ENCODE measurements at places on chromosomes 6 and 20.

- DNase-seq, result no peak
Observed at GRCh38 chr6:114304304-114304887, 38.4 kb downstream of the HS3ST5 start.

GRCh38 chr6:79137671-79138070, 59.6 kb upstream of the PHIP start:
- DNase-seq, result no peak

DNA sequence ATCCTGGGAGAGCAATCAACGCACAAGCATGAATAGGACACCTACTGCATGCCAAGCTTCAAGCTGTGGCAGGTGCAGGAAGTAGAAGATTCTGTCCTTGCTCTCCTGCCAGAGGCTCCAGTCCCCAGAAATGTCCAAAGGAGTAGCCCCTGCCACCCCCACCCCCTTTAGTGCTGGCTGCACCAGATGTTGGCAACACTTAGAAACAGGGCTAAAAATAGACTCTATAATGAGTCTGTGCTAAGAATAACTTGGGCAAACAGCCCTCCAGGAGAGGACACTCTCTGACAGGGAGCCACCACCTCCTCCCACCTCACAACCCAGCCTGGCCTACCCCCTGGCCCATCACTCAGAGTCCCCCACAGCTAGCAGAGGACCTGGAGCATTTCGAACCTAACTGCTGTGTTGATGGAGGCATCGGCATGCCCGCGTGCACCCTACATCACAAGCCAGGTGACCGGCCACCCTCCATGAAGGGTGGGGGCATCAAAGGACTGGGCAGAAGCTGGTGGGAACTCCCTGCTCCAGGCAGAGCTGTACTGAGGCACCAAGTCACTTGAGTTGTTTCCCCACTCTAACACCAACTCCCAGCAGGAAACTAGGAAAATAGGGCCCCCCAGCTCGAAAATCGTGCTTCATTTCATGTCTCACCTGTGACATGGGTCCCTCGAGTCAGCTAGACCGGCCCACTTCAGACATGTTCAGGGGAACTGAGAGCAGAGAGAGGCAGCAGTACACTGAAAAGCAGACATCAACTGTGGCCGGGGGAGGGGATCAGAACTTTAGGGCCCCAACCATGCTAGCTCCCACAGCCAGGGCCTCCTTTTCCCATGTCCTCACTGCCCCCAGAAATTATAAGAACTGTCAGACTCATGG, 18.7 kb downstream of the TFEB start:
- DNase-seq, result no peak

DNA sequence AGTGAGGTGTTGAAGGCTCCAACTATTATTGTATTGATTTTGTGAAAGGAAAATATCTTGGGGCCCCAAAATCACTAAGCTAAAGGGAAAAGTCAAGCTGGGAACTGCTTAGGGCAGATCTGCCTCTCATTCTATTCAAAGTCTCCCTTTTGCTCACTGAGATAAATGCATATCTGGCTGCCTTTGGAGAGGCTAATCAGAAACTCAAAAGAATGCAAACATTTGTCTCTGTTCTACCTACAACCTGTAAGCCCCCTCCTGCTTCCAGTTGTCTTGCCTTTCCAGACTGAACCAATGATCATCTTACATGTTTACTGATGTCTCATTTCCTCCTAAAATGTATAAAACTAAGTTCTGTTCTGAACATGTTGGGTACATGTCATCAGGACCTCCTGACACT, 125.9 kb downstream of the HTR1B start:
- DNase-seq, result no peak

DNA sequence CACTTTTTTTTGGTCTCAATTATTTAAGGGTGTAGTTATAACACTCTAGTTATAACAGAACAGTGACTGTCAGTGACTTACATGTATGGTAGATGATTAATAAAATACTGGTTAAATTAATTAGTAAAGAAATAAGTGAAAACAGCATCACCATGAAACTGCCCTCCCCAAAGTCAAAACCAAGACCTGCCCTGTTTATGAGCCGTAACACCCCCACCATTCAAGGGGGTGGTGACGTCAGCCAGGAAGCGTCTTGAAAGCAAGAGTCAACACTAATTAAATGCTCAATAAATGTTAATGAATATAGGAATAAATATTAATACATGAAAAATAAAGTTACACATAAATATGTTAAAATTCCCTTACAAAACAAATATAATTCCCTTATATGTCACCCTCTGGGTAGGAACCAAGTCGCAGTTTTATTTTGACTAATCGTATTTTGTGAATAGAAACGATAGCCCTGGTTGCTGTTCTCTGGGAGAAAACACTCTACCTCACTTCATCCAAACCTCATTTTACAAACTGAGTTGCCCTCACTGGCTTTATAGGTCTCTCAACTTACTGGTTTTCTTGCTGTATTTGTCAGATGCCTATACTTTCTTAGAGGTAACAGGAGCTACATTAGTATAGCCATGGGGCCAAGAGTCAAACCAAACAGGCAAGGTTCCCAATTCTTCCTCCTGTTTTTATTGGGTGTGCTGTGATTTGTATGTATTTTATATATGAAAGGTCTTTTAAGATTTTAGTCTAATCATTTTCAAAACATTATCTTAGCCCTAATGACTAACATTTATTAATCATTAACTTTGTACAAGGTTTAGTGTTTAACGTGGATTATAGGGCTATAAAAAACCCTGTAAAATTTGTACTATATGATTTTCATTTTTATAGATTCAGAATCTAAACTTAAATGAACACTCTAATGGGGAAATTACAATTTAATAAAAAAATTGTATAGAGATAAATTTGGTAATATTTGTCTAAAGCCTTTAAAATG, 227.9 kb upstream of the IRAK1BP1 start:
- no peak for DNase-seq
